Neural crest cell (in vitro differentiated cells): ENCODE measurements at places on chromosomes 4 and X.

DNA sequence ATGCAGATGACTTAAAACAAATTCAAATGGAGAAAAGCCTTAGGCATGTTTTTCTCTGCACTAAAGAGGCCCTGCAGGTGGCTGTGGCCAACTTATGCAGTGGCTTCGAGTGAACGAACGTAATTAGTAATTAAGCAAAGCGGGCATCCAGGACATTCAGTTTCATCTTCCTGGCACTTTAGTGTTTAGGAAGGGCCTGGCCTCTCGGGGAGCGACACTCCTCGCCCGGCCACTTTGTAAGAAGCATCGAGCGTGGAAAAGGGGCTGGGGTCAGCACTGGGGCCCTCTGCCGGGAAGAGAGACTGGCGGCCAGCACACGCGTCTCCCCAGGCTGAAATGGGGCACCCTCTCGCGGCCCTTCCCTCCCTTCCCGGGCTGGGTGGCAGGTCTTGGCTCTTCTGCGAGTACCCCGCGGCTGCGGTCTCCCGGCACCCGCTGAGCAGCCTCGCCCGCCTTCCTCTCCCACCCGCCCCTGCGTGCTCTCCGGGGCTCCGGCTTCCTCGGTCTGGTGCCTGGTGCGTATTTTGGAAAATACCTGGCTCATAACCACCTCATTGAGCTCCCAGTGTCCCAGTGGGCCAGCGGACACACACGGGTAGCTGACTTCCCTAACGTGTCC, 677 bp upstream of the CYP4V2 start:
- DNase-seq, result no peak

GRCh38 chr4:11525085-11525484, 96.4 kb upstream of the HS3ST1 start:
- DNase-seq, result no peak

- no peak for DNase-seq
Observed at GRCh38 chr4:81912376-81913030, 440.8 kb upstream of the RASGEF1B start.

GRCh38 chr4:96379524-96379923, 539.6 kb downstream of the PDHA2 start:
- no peak for DNase-seq
